ENCODE measurements at places on chromosomes 2 and 18.

DNA sequence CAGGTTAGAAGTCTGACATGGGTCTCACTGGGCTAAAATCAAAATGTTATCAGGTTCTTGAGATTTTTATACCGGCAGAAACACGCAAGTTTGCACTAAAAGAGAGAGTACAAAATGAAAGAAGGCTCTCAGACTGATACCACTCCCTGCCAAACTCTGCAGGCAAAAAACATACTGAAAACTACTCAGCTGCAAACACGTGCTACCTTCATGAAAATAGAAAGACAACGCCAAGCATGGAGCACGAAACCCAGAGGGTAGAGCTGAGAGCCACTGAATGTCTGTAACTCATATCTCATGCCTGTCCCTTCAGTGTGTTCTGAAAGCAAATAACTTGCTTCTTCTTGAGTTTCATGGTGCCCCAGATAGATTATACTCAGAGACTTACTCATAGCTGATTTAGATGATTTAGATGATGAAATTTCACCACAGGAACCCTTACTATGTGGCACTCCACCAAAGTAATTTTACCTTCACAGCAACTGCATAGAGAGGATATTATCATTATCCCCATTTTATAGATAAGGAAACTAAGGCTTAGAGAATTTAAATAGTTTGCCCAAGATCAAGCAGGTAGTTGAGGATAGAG, 313.0 kb upstream of the SLC39A10 start:
- no peak for DNase-seq

DNA sequence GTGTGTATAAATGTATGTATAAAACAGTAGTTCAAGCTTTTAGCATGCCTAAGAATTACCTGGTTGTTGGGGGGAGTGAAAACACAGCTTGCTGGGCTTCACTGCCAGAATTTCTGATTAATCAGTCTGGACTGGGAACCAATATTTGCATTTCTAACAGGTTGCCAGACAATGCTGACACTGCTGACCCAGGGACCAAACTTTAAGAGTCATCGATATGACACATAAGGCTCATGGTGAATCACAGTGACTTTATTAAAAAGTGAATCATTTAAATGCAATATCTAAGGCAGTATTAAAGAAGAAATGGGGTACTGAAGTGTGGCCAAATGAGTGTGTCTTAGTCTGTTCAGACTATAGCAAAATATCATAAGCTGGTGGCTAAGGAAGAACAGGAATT, 195.9 kb upstream of the DTNA start:
- DNase-seq, result no peak

DNA sequence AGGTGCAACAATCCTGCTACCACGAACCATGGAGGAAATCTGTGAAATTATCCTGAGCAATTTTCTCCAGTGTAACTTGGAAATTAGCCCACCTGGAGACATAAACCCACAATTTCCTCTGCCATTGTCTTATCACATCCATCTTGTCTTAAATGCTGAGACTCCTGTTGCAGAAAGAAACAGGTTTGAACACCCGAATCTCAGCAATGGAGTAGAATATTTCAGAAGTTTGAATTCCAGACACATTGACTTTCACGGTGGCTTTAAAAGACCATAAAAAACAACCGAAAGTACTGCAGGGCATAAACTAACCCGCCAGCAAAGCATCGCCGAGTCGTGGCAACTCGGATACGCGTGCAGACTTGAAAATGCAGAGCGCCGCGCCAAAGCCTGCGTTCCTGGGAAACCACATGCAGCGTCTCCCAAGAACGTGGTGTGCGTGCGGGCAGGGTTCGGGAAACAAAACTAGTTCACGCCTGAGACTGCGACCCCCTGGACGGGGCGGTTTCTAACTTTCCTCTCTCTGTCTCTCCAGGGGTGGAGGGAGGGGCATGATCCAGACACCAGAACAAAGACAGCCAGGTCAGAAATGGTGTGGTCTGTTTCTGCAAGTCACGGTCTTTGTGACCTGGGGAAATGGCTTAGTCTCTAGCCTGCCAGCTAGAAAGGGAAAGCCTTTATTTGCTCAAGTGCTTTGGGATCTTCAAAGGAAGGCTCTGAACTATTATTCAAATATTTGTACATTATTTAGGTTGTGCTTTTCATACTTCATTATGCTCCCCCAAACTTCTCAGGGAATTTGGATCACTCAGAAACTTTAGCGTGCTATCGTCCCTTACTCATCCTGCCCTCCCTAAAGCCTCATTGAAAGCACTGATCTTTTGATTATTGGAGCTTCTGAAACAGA, 26.9 kb upstream of the KCTD1 start:
- peak; percentile 58 for DNase-seq

DNA sequence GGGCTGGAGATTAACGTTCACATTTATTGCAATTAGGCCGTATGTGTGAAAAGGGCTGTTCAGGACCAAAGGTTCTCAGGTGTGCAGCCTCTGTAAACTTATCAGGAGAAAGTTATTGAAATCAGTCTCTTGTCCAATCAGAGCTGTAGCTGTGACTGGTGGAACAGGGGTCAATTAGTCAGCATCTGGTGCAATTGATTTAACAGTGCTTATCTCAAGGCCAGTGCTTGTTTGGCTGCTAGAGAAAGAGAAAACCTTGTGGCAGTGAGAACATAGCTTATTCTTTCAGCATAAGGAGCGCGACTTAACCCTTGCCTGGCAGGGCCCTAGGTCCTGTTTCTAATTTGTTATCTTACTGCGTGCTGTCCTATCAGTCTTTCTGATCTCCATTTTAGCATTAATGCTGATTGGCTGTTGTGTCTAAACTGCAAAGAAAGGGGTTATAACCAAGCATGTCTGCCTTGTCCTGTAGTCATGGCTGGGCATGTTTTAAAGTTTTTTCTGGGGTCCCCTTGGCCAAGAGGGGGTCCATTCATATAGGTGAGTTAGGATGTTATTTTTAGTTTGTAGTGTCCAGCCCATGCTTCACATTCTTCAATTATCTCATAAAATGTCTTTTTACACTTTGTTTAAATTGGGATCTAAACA, 66.4 kb downstream of the CYB5A start:
- no peak for DNase-seq

DNA sequence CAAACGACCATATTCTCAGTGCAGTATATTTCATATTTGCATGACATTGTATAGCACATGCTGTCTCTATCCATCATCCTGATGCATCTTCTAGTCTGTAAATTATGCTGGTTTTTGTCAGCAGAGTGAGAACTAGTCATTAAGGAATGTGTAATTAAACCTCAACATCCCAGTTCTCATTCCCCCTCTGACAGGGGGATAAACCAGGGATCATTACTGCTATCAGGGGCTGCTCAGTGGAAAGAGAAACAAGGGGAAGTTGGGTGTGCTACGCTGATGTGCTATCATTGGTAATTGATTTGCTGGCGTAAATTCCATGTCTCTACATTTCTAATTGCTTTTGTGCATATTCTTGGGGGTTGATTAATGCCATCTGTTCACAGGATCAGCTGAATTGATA, 7.7 kb downstream of the CNTNAP5 start:
- no peak for DNase-seq

GRCh38 chr2:212537726-212538304, 787 bp downstream of the ERBB4 start:
- DNase-seq, result peak; percentile 29

DNA sequence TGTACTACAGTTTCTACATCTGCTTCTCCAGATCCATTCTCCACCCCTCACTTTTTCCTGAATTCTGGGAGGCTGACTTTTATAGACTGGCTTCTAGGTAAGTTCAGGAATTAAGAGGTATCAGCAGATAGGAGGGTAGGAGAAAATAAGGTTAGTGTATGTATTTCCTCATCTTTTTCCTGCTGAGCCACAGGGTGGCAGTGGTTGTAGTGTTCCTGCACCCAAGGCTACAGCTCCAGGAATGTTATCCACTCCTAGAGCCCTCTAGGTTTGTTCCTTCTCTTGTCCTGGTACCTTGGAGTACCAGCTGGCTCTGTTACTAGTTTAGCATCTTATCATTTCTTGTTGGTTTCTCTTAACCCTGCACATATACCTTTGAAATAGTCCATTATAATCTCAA, 40.7 kb upstream of the C2orf66 start:
- no peak for DNase-seq

DNA sequence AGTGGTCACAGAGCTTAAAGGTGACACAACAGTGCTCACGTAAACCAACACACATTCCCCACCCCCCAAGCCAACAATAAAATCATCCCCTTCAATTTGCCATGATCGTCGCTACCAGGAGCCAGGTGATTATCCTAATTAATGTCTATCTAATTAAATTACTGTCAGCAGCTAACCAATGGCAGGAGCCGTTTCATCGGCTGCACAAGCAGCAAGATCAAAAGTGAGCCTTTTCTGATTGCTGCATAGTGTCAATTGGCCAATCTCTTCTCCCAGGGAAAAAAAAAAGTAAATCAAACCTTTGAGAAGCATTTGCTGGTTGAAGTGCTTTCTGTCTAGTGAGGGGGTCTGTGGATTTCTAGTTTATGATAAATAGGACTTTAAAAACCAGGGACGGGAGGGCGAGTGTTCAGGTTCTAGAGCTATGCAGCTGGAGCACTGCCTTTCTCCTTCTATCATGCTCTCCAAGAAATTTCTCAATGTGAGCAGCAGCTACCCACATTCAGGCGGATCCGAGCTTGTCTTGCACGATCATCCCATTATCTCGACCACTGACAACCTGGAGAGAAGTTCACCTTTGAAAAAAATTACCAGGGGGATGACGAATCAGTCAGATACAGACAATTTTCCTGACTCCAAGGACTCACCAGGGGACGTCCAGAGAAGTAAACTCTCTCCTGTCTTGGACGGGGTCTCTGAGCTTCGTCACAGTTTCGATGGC, at the start of gene TBR1:
TSS of gene TBR1 (plus strand) at position 311 of the 721 bp plus-strand sequence. CDS start at position 425, 114 bp downstream.
- no peak for DNase-seq

DNA sequence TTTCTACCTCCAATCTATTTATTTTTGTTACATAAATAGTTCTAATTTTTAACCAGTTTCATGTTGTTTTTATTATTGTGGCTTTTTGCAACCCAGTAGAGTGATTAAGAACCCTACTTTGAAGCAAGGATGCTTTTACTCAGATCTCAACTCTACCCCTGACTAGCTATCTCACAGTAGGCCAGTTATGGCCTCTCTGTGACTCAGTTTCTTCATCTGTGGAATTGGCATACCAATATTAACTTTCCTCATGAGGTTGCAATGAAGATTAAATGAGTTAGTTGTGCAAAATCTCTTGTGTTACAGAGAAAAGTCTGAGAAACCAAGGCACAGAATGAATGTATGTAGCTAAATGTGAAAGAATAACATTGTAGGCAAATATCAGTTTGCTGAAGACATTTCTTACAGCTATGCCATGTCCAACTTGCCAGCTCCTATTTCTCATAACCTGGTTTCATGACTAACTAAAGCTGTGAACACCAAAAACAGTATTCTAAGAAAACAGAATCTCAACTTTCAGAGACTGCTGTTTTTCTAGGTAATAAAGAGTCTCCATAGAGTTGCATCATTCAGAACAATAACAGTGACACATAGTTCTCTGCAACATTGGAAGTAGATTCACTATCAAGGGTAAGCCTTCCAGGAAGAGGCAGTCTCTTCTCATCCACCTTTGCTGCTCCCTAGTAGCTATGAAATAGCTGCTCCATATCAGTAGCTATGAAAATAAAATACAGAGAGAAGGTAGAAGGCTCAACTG, 33.2 kb upstream of the CYTIP start:
- no peak for DNase-seq

All from right hindlimb (tissue), 1 donor.